ENCODE measurements at places on chromosomes 1 and 21.

GRCh38 chr21:42220138-42220701 is 1.3 kb downstream of the ABCG1 start:
- peak; percentile 69 for DNase-seq

GRCh38 chr1:20194757-20195461 is 8.6 kb upstream of the PLA2G2C start:
- DNase-seq, result peak; percentile 42

DNA sequence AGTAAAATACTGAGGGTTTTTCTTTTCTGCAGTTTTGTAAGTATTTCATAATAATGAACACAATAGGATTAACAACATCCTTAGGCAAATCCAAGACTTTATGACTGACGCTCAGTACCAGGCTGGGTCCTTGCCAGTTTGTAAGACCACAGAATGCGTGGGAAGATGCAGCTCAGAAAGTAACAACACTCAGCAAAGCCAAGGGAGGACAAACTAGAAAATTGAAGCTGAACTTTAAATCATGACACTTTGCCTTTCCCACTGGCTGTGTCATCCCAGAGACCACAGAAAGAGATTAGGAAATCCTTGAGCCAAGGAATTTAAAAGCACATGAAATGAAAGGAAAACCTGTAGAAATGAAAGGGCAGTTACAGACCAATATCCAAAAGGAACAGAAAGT is 426.3 kb upstream of the CHRM3 start:
- peak; percentile 50 for DNase-seq

DNA sequence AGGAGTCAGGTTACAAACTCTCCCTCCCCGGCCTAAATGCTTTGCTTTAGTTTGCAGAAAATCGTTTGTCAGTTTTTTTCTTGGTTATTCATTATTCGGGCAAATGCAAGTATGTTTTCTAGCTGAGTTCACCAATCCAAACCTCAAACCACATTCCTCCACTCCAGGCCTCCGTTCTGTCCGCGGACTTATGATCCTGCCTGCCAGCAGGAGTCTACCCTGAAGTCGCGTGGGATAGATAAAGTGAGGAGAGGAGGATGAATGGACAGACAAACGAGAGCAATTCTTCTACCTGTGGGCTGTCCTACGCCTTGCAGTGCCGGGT is 1.3 kb downstream of the ADAMTS1 start:
- peak; percentile 27 for DNase-seq

- DNase-seq, result peak; percentile 69
Observed at GRCh38 chr1:24966724-24967346, 36.8 kb upstream of the RUNX3 start.

DNA sequence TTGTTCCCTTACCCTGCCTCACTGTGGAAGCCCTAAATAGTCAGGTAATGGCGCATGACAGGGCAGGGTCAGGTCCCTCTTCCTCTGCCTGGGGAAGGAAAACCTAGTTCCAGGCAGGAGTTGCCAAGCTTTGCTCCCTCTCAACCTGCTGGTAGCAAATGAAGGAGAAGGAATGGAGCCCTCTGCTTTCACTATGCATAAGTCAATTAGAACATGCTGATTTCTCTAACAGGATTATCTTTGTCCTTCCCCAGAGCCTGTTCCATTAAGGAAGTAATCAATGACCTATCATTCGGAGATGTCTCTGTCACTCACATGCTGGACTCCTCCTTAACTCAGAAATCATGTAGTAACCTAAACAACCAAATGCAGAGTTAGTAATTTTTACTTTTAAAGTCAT is 161.8 kb upstream of the NFIA start:
- DNase-seq, result no peak

DNA sequence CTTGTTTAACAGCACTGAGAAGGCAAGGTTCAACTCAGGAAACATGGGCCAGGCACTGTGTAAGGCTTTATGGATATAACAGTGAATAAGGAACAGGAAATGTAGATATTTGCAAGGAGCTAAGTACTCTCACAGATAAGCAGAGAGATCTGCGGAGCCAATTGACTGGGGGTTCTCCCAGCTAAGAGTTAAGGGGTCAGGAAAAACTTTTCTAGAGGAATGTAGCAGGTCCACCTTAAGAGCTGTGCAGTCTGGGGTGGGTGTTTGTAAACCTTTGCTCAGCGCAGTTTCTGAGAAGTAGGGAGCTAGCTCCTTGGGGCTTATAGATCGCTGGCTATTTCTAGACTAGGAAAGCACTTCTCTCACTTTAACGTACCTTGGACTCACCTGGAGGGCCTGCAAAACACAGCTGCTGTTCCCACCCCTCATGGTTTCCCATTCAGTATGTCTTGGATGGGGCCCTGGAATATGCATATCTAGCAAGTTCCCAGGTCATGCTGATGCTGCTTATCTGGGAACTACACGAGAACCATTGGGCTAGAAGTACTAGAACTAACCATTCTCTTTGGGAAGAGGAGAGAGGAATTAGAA is 51.7 kb downstream of the TLCD4 start:
- no peak for DNase-seq

- no peak for DNase-seq
Observed at GRCh38 chr1:79355090-79355489, 348.6 kb upstream of the ADGRL4 start.

GRCh38 chr1:111422546-111423391 is 4.8 kb downstream of the OVGP1 start:
- peak; percentile 15 for DNase-seq

GRCh38 chr1:77407738-77408375 is 126.0 kb downstream of the AK5 start:
- DNase-seq, result no peak

DNA sequence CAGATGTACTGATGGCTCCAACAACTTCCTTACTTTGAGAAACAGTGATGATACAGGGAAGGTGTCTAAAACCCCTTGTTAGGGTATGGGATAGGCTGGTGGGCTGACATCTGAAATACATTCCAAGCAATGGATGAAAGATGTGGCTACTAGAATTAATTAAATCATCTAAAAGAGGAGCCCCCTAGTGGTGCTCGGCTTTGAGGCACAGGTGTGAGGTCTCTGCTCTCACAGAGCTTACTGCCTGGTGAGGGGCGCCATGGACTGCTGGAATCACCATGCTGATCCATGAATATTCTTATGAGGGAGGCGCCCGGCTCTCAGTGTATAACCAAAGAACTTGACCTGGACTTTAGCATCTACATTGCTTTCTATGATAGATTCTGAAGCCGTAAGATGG is 48.5 kb downstream of the GNG4 start:
- DNase-seq, result peak; percentile 10

DNA sequence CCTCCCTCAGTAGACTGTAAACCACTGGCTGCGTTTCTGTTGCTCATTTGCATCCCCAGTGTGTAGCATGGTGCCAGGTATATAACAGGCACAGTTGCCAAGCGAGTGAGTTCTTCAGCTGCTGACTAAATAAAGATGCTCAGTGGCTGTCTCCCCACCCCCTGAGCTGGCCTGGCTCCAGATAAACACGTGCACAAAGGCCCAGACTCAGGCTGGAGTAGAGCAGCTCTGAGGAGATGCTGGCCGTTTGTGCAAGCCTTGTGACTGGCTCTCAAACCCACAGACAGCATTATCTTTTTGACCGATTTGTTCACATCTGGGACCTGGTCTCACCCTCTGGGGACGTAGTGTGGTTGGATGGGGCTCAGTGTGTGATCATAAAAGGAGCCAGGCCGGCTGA is 7.1 kb downstream of the CHRNB2 start:
- DNase-seq, result no peak

GRCh38 chr1:218299416-218299815 is 14.3 kb downstream of the RRP15 start:
- DNase-seq, result peak; percentile 20

GRCh38 chr1:208631092-208631491 is 386.9 kb upstream of the PLXNA2 start:
- no peak for DNase-seq

DNA sequence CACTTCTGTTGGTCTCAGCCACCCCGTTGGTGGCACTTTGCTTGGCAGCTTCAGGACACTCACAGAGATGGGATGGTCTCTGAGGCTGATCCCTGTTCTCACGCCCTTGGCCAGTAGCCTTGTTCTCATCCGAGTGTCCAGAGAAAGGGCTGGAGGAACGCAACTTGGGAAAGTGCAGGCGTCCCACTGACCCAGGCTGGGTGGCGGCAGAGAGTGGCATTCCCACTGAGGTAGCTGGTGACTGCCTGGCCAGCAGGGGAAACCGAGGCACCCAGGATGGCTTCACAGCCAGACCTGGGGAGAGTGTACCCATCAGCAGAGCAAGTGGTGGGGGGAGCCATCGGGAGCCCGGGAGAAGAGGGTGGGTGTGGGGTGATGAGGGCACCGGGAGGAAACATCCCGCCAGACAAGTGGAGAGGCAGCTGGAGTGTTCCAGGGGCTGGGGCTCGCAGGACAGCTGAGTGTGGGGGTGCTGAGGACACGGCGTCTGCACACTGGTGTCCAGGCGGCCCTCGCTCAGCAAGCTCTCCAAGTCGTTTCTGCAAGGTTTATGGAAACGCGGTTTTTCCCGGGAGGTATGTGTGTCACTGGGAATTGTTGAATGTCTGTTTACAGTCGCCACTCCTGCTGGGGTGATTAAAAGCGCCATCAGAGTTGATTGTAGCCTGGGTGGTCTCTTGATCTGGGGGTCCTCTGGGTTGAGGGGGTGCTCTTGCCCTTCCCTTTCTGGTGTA is 97.8 kb downstream of the SIK1 start:
- no peak for DNase-seq

GRCh38 chr1:115429884-115430283 is 91.8 kb upstream of the NGF start:
- DNase-seq, result no peak

- no peak for DNase-seq
Observed at GRCh38 chr1:175124861-175125260, 57.2 kb downstream of the TNN start.

DNA sequence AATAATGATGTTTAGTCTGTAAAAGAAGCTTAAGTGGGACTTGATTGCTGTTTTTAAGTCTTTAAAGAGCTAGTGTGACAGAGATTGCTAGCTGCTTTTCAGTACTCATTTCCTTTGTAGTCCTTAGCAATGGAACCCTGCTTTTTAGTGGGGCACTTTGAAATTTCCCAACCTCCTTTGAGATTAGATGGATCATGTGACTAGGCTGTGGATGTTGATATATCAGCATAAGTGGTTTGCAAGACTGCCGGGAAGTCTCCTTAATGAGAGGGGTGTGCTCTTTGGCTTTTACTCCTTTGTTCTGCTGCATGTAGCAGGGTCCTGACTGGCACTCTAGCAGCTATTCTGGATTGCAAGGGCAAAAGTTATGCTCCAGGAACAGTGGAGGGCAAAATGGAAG is 11.2 kb upstream of the RCOR3 start:
- no peak for DNase-seq

GRCh38 chr1:233242827-233243483 is 52.6 kb downstream of the PCNX2 start:
- DNase-seq, result no peak
